ENCODE measurements at places on chromosomes 5 and 9. TPM values are rescaled to one million over a fixed set of nuclear protein-coding genes. Genes with fewer than 3 reads are reported as not detected.

- no peak for DNase-seq
These were observed 40.9 kb downstream of the RAD23B start for GRCh38 chr9:107323836-107324585.

DNA sequence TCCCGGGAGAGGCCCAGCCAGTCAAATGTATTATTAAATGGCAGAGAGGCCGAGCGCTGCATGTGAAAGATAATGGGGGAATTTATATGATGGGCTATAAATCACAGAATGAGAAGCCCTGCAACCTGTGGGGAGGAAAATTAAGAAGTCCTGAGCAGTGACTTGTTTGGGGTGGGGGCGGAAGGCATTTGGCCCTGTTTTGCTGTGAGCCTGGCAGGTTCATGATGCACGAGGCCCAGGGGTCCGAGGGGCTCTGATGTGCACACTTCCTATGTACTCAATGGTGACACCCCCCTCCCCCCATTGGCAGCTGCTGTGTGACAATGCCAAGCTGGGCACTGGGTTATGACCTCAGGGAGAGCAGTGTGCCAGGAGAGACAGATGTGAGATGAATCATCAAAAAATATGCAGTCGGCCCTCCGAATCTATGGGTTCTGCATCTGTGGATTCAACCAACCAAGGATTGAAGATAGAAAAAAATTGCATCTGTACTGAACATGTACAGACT is 13.7 kb upstream of the DAB2IP start:
- DNase-seq, result peak; percentile 66

SPZ1 gene
- not detected for total RNA-seq

- peak; percentile 54 for DNase-seq
These were observed 211.6 kb upstream of the TMEM161B start for GRCh38 chr5:88480245-88480644.

GRCh38 chr5:172370648-172371545 is 83.4 kb downstream of the SH3PXD2B start:
- DNase-seq, result peak; percentile 46

GRCh38 chr9:14180093-14180959 is 133.6 kb downstream of the NFIB start:
- no peak for DNase-seq

PCDHGA4 gene
- 4.8 TPM for total RNA-seq

ENTREP1 gene
- not detected for total RNA-seq

DNA sequence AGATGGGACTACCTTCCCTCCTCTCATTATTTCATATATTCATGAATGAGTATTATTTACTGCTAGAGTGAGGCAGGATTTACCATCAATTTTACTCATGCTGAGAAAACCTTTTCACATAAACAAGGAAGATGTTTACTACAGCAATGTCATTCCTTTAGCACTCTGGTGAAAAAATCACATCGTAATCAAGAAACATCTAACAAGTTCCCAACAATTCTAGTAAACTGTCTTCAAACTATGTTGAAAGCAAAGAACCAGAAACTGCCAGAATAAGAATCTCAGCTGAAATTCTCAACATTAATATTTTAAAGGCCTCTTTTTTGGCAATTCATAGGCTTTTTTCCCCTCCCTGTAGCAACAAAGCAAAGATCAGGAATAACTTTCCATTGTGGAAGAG is 28.2 kb downstream of the AUH start:
- no peak for DNase-seq

- DNase-seq, result peak; percentile 39
These were observed 52.7 kb downstream of the ITGA1 start for GRCh38 chr5:52840277-52841050.

DNA sequence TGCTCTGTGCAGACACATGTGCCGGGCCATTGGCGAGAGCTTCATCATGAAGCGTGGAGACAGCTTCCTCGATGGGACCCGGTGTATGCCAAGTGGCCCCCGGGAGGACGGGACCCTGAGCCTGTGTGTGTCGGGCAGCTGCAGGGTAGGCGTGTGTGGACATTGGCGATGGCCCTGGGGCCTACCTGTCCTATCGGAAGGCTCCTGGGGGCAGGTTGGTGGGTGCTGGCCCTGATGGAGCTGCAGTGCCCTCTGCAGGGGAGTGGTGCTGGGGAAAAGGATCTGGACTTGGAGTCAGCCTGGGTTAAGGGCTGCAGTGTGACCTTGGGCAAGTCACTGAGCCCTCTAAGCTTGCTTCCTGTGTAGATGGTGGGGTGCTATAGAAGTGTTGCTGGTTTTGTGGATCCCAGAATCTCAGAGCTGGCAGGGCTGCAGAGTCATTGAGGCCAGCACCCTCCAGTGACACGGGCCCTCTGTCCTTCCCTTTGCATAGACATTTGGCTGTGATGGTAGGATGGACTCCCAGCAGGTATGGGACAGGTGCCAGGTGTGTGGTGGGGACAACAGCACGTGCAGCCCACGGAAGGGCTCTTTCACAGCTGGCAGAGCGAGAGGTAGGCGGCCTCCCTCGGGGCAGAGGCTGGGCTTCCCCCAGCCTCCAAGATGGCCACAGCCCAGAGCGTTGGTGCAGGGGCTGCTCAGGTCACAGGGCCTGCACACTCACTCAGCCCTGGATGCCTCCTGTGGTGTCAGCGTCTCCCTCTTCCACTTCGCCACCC is 15.8 kb downstream of the ADAMTS13 start:
- no peak for DNase-seq

GRCh38 chr5:175746851-175747250 is 89.0 kb downstream of the HRH2 start:
- DNase-seq, result peak; percentile 54

PRRX2 gene
- not detected for total RNA-seq

PRLR gene
- total RNA-seq, result 0.10 TPM

DNA sequence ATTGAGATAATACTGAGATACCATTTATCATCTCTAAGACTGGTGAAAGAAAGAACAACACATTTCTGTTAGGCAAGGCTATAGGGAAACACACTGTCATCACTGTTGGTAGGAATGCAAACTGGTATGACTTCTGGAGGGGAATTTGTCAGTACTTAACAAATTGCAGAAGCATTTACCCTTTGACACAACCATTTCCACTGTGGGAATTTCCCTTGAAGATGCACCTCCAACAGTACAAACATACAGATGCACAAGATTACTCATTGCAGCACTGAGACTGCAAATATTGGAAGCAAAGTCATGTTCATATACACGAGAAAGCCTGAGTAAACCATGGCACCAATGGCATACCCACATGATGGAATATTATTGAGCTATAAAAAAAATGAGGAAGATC is 17.6 kb downstream of the GM2A start:
- peak; percentile 11 for DNase-seq

- no peak for DNase-seq
These were observed 84.3 kb downstream of the PCDH1 start for GRCh38 chr5:141793881-141794280.

DNA sequence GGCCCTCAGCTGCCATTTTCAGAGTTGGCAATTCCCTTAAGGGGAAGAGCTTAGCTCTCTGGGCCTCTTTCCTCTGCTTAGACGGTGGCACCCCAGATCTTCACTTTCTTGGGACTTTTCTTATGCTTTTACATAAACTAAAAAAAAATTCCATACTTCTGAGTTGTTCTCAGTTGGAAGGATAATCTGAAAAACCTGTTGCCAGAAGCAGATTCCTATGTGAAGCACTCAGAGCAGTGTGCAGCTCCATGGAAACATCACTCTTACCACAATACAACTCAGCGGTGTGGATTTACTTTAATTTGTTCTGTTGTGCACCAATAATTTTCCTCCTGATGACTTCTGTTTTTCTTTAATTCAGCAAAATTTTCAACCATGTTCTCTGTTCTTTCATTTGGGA is 44.1 kb upstream of the MROH2B start:
- no peak for DNase-seq

HMCN2 gene
- total RNA-seq, result under 0.01 TPM

TAS2R1 gene
- not detected for total RNA-seq
